ENCODE measurements at places on chromosomes 1 and 21.

- DNase-seq = no peak
Observed at GRCh38 chr1:237737938-237738610, 152.6 kb downstream of the ZP4 start.

GRCh38 chr21:14862794-14863720 is 201.7 kb downstream of the NRIP1 start:
- no peak for DNase-seq

GRCh38 chr1:15761366-15762128 is 3.0 kb downstream of the FBLIM1 start:
- no peak for DNase-seq

GRCh38 chr1:66556161-66556611 is 22.2 kb downstream of the SGIP1 start:
- DNase-seq = no peak

- no peak for DNase-seq
Observed at GRCh38 chr21:42737951-42738590, 84.7 kb downstream of the PDE9A start.

DNA sequence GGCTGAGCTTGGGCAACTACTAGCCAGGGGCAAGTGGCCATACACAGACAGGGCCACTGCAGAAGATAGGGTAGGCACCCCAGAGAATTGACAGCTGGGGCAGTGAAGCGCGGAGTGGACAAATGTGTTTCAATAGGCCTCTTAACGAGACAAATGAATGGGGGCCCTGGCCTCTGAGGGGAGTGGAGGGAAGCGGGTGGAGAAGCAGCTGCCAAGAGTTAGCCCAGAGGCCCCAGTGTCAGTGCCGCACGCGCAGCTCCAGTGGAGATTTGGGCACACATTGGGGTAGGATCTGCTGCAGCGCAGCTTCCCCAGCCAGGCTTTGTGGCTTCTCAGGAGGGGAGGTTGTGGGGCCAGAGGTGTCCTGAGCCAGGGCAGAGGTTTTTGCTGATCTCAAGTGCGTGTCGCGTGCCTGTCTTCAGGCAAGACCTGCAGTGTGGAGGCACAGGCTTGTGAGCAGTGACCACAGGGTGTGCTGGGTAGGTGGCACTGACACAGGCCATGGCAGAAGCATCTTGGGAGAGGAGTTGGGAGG is 16.9 kb downstream of the PTPRF start:
- DNase-seq = no peak

- no peak for DNase-seq
Observed at GRCh38 chr21:15329191-15329590, 264.4 kb upstream of the NRIP1 start.

GRCh38 chr1:29162025-29162424 is 19.7 kb downstream of the SRSF4 start:
- DNase-seq = no peak

- no peak for DNase-seq
Observed at GRCh38 chr1:229268505-229268904, 2.4 kb upstream of the RAB4A start.

DNA sequence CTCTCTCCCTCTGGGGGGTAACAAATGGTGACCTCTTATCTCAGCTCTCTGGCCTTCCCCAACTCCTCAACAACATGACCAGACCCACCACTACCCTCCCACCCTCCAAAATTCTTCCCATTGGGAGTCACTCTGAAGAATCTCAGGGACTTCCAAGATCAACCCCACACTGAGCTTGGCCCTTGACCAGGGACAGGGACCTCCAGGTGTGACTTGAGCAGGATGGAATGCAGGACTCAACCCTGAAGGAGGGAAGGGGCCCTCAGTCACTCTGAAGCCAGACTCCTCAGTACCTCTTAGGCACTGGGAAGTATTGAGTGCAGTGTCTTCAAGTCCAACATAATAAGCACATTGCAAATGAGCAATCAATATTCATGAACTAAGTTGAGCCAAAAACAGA is 1.9 kb downstream of the CASQ1 start:
- DNase-seq = no peak

DNA sequence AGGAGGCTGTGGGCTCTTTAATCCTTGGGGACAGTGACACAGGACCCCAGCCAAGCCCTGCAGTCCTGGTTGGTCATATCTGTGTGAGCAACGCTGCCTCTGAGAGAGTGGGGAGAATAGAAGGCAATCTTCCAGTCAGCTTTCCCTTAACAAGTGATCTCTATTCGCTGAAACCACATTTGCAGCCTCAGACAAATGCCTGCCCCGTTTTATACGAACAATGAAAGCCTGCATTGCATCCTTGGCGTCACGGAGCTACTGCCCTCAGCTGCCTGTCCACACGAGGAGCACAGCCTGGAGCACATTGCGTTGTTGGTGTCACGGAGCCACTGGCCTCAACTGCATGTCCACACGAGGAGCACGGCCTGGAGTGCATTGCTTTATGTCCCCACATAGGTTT is 150.2 kb upstream of the ARHGEF16 start:
- DNase-seq = no peak

DNA sequence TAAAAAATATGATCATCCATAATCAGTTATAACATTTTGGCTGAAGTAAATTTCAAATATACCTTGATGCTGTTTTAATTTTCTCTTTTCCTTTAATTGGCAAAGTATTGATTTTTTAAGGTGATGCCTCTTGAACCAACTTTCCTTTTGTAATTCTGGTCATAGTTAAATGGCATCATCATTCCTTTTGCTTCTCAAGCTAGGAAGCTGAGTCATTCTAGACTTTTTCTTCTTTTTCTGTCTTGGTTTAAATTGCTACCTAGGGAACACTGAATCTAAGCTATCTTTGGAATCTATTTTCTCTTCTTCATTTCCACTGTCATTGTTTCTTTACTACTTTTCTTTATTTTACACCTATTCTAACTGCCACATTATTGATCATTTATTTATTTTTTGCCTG is 162.7 kb downstream of the HMCN1 start:
- DNase-seq = no peak

DNA sequence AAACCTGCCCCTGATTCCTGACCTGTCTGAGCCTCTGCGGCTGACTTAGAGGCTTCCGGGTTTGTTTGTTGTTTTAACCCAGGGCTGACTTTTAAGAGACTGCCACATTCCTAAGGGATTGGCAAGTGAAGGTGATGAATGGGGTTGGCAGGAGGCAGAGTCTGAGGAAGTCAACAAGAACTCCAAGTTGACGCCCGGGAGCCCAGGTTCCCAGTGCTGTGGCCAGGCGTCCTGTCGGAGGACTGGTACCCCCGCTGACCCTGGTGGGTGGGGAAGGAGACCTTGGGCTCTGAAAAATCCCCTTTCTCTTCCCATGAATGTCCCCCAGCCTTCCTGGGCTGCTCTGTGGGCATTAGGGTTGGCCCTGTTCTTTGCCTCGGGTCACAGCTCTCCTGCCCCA is 19.7 kb upstream of the EPS8L3 start:
- DNase-seq = no peak

GRCh38 chr21:14752345-14752909 is 206.3 kb upstream of the SAMSN1 start:
- no peak for DNase-seq

GRCh38 chr1:180155182-180155682 is 563 bp downstream of the QSOX1 start:
- DNase-seq = no peak

- DNase-seq = no peak
Observed at GRCh38 chr1:37621326-37621870, 13.3 kb downstream of the RSPO1 start.

GRCh38 chr1:35958558-35958957 is 27.7 kb downstream of the AGO3 start:
- no peak for DNase-seq

DNA sequence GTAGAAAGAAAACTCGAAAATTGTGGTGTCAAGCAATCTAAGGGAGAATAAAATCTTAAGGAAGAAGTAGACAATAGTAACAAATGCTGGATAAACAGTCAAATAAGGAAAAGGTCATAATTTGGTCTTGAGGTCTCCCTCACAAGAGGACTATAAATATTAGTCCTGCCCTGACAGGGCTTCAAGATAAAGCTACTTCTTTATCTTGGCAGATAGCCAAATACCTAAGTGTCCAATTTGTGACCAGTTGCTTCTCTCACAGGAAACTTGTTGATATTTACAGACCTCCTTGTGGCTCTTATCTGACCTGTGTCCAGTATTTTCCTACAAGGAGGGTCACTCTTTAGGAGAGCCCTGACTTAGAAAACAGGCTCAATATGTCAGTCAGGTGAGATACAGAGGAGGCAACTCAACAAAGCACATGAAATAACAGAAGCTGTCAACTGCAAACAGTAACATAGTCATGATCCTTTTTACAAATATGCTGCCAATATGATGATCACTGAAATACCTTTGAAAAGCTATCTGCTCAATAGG is 88.8 kb downstream of the TNNI3K start:
- DNase-seq = no peak

DNA sequence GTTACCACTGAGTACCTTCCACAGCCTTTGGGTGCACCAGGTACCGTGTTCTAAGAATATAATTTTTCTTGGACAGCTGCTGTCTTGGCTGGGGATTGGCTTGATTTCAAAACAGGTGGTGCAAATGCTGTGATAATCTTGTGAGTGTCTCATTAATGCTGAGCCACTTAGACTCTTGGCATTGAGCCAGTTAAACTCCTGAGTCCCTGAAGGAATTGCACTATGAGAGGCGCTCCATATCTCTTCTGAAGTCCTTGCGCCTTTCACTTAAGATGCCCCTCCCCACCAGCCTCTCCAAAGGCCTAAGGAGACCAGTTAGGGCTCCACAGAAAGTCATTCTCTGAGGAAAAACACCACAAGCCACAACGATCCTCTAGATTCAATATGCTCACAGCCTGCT is 51.0 kb downstream of the BACH1 start:
- DNase-seq = no peak

DNA sequence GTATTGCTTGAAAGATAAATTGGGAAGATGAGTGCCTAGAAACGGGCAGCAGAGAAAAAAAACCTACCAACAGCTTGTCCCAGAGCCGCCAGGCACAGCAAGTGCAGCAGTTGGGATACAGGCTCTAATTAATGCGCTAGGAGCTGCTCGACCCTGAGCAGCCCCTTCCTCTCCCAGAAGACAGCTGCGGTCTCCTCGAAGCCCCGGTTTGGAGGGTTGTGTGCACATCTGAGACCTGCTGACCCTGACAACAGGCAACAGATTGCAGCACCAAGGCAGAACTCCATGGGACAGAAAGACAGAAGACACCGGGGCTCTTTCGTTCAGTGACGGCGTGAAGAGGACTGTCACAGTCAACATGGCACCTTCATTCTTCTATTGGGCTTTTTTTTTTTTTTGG is 101.4 kb downstream of the TSEN15 start:
- no peak for DNase-seq

- no peak for DNase-seq
Observed at GRCh38 chr1:6329851-6330250, 63.7 kb downstream of the ACOT7 start.

DNA sequence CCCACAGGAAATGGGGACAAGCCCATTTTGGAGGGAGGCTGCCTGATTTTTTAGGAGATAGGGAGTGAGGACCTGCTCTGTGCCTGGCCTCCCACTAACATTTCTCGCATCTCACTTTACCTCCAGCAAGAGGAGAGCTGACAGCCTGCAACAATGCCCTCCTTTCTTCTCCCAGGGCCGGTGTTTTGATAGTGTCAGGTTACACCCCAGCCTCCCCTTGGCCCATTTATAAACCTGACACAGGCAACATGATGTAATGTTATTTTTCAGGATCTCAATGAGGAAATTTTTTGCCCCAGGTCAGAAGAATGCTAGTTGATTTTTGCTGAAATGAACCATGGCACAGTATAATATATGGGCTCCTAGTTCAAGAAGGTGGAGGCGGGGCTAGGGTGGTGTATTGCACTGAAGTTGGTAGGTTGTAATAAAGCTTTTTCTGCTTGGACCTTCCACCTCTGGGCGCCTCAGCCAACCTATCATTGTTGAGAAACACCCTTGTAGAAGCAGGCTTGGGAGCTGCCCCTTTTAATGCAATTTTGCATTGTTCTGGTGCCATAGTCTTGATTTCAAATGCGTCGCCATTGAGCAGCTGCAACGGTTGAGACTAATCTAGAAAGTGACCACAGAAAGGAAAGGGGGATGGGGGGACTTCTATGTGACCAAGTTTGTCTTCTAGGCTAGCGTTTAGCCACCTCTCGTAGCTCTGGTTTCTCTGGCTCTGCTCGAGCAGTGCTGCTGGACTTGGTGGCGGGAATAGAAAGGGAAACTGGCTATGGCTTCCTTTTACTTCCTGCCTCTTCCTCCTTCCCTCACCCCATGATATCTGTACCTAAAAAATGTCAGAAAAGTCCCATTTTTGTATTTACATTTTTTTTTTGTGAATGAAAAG is 53.0 kb downstream of the PBX1 start:
- DNase-seq = no peak

DNA sequence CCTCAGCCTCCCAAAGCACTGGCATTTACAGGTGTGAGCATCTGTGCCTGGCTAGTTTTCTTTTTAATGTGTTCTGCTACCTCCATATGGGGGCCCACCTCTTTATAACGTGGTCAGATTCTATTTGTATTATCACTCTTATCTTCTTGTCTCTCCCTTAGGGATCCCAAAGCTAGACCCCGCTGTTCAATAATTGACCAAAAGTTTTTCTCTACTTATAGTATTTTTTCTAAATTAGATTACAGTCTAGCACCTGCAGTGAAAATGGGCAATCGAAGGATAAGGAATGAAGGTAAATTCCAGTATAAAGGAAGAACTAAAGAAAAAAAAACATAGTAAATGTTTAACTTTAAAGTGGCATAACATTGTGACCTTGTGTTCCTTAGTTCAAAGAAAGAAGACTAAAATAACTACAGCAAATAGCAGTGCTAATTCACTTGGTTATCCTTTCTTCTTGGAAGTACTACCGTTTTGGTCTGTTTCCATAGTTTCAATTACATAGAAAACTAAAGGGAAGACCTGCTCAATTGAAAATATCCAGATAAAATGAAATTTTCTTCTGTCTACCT is 24.1 kb downstream of the NFYC start:
- DNase-seq = no peak

DNA sequence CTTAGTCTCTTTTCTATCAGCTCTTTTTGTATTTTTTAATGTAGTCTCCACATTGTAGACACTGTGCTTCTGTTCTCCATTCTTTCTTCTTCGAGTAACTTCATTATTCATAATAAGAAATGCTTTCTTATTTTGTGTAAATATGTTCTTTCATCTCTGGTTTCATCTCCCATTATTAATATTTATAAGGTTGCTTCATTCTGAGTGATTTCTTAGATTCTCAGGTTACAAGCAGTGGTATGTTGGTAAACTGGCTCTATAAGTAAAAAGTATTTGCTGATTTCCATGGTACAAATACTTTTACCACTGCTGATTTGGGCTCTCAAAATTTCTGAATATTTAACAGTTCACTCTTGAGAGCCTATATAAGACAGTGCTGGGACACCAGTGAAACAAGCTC is 81.3 kb downstream of the CDC14A start:
- DNase-seq = no peak

- DNase-seq = no peak
Observed at GRCh38 chr21:43332861-43333297, 94.1 kb downstream of the SIK1 start.

Measured in omental fat pad (tissue), 4 donors.